ENCODE measurements at places on chromosomes 16 and 17. TPM values are rescaled to one million over a fixed set of nuclear protein-coding genes. Genes with fewer than 3 reads are reported as not detected.

Gene RUNDC3A
- not detected for total RNA-seq

Gene CFAP52
- total RNA-seq, result not detected

Gene CASKIN1
- total RNA-seq, result 0.58 TPM

Gene GPR139
- not detected for total RNA-seq

Gene IRX5
- not detected for total RNA-seq

Gene CCL4
- total RNA-seq, result not detected

Gene SPEM3
- not detected for total RNA-seq

Gene OR3A3
- total RNA-seq, result not detected

Gene KCNH6
- not detected for total RNA-seq

Gene CEMP1
- total RNA-seq, result not detected

Gene ABCC6
- 0.95 TPM for total RNA-seq

Gene CTRB2
- total RNA-seq, result not detected

Gene ZNF205
- 15.5 TPM for total RNA-seq

Gene PIK3R5
- total RNA-seq, result not detected

Gene CSH2
- not detected for total RNA-seq

Gene WNT9B
- not detected for total RNA-seq

Gene HS3ST3A1
- total RNA-seq, result not detected

Gene VAT1L
- total RNA-seq, result 2.1 TPM

Gene MAP2K6
- 11.4 TPM for total RNA-seq

Gene G6PC3
- 74.1 TPM for total RNA-seq

Gene CFAP97D1
- total RNA-seq, result not detected

Gene TM4SF5
- total RNA-seq, result not detected

Gene CDRT4
- 13.6 TPM for total RNA-seq

Gene MMP28
- 3.6 TPM for total RNA-seq

Gene ANKRD40CL
- total RNA-seq, result not detected

Gene CRYM
- not detected for total RNA-seq

Gene DNAI2
- not detected for total RNA-seq

Gene PLLP
- 3.1 TPM for total RNA-seq

Gene TERB1
- total RNA-seq, result not detected

Gene MMP25
- 0.21 TPM for total RNA-seq

Gene INCA1
- 0.71 TPM for total RNA-seq

Gene NPIPA5
- total RNA-seq, result 11.3 TPM

Gene KRT9
- total RNA-seq, result not detected

Gene LPCAT2
- 72.9 TPM for total RNA-seq

Gene KIF19
- 0.84 TPM for total RNA-seq

Gene TOM1L1
- 1.1 TPM for total RNA-seq

Gene KRT20
- total RNA-seq, result not detected
